Cerebellar nuclear complex (tissue), 1 donor: ENCODE measurements at places on chromosomes 5 and 9.

GRCh38 chr5:172870291-172870714 is 36.3 kb downstream of the ERGIC1 start:
- no peak for DNase-seq

GRCh38 chr5:41686767-41687166 is 176.4 kb upstream of the PLCXD3 start:
- no peak for DNase-seq

GRCh38 chr5:179864686-179865085 is 6.1 kb upstream of the MRNIP start:
- no peak for DNase-seq

DNA sequence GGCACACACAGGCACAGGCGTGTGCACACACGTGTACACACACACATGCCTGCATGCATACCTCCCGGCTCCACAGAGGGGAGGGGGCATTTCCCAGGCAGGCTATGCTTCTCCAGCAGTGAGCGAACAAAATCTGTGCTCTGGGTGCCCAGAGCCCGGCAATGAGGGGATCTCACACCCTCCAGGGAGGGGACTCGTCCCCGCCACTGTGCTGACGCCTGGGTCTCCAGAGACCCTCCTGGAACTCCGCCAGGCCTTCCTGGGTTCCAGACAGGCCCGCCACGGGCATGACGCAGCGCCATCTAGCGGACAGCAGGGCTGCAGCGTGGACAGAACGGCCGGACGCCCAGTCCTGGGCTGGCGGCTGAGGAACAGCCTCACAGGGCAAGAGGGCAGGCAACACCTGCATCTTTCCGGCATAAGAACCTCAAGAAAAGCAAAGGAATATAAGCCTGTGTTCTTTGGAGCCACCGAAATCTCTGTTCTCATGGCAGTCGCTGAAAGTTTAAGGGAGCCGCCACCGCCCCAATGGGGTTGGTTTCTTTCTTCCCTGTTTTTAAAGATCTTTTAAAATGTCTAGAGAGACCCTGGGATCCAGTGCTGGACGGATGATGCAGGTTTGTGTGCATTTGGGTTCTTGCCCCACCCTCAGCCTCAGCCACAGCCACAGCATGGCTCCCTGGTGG is 135.6 kb upstream of the PPP1R26 start:
- no peak for DNase-seq

DNA sequence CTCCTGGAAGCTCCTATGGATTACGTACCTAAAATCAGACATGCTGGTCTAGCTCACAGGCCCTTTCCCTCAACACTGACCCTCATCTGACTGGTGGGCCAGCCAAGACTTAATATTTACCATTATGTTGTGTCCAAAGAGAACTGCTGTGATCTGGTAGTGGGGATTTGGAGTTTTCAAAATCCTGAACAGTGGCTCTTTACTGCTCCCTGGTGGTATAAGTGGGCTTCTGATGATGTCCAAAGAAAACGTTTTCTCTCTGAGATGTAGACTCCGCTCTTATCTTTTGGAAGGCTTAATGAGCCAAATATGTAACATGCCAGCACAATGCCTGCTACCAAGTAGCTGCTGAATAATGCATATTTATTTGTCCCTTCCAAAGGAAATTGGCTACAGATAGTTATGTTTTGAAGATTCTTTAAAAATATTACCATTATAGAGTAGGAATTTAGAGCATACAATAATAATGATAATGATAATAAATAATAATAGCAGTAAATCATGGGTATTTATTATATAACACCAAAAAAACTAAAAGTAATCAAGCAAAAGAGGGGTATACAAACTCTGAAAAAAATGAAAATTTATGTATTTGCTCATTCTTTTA is 406.6 kb upstream of the TNC start:
- no peak for DNase-seq

DNA sequence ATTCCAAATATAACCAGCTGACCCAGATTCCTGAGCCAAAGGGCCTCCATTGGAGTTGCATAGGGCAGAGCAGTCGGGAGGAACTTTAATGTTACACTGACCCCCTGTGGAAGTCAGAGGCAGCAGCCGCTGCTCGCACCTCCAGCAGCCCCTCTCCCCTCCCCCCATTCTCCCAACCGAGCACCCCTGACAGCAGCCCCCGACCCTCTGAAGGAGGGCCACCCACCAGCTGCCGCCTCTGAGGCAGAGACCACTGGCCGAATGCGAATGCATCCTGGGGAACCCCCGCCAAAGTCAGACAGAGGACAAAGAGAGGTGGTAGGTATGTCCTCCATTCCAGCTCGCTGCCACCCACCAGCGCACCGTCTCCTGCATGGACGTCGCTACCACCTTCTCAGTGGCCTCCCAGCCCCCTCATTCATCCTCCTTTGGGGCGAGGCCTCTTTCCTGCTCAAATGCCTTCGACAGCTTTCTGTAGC is 231.0 kb downstream of the CDK5RAP2 start:
- DNase-seq, result no peak

DNA sequence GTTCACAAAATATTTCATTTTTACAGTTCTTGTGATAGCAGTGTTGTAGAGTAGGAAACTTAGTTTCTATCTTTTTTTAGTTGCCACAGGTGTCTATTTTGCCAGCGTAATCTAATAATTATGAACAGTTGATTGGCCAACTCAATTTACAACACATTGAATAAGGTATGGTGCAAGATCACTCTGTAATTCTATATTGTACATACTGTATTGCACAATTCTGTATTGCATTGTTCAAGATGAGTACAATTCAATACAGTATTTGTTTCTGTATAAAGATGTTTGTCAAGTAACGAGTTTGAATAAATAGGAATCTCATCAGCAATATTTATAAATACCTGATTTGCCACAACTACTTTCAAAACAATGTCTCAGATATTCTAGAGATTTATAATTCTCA is 64.2 kb upstream of the HTR1A start:
- no peak for DNase-seq

- no peak for DNase-seq
Measured at GRCh38 chr9:70131296-70131695, 87.6 kb downstream of the MAMDC2 start.

- DNase-seq, result no peak
Measured at GRCh38 chr5:84478603-84479002, 93.9 kb upstream of the EDIL3 start.

- no peak for DNase-seq
Measured at GRCh38 chr9:79742110-79742721, 170.5 kb downstream of the TLE4 start.

DNA sequence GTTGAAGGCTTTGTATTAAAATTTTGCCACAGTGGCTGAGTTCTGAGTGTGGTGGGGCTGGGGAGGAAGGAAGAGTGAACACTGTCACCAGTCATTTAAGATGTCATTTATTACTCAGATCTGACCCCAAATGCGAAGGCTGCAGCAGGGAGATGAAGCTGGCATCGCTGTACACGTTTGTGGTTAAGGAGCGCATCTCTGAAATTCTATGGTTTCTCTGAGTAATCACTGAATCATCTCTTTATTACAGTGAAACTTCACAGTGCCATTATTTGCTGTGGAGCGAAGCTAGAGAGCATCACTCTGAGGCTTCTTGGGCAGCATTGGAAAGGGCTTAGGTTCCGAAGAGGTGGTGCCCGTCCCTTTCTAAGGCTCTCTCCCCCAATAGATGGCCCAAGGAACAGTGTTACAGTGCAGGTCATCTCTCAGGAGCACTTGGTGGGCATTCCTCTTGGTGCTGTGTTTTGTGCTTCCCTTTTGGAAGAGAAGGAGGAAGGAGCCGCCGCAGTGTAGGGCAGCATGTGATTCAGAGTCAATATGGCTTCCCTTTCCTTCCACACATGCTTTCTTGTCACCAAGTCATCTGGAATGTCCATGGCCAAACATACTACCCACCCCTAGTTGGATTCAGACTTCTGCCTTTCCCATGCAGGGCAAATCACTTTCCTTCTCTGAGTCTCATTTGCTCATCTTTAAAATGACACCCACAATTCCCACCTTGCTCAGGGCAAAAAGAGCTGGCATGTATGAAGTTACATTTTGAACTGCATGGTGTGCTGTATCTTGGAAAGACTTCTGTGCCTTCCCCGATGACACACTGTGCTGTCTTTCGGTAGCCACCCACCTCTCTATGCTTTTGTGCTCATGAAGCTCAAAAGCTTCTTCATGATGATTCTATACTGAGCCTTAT is 9.3 kb upstream of the TEX48 start:
- no peak for DNase-seq

- no peak for DNase-seq
Measured at GRCh38 chr5:89301321-89302025, 418.5 kb upstream of the MEF2C start.

- DNase-seq, result no peak
Measured at GRCh38 chr9:12730198-12730597, 37.0 kb downstream of the TYRP1 start.

DNA sequence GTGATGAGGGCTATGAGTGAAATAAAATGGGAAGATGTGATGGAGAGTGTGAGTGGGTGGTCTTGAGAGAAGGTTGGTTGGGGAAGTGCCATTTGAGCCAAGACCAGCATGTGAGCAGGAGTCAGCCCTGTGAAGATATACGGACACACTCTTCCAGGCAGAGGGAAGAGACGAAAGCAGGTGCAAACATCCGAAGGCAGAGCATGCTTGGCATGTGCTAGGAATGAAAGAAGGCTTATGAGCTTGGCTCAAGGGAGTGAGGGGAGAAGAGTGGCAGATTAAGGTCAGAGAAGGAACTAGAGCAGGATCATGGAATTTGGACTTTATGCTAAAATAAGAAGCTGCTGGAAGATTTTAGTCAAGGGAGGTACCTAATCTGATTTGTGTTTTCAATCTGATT is 23.6 kb upstream of the CCDC112 start:
- DNase-seq, result no peak

DNA sequence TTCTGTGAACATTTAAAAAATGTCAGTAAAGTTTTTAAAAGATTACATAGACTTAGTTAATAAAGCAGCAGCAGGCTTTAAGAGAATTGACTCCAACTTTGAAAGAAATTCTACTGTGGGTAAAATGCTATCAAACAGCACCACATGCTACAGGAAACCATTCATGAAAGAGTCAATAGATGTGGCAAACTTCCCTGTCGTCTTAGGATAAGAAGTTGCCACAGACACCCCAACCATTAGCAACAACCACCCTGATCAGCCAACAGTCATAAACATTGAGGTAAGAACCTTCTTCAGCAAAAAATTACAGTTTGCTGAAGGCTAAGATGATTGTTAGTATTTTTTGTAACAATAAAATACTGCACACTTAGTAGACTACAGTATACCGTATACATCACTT is 278.2 kb downstream of the CSNK1G3 start:
- no peak for DNase-seq

GRCh38 chr5:16661713-16662112 is 44.9 kb upstream of the RETREG1 start:
- DNase-seq, result no peak

GRCh38 chr5:66527478-66528035 is 68.6 kb upstream of the MAST4 start:
- DNase-seq, result no peak

DNA sequence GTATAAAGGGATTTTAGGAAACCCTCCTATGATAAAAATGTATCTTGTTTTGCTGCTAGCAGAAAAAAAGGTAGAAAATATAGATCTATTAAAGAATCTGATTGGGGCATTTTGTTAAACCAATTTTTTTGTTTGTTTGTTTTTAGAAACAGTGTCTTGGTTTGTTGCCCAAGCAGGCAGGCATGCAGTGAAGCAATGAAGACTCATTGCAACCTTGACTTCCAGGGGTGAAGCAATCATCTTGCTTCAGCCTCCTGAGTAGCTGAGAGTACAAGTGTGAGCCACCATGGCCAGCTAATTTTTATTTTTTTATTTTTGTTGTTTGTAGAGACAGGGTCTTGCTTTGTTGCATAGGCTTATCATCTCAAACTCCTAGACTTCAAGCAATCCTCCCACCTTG is 755.8 kb upstream of the EDIL3 start:
- no peak for DNase-seq

GRCh38 chr5:69295088-69295754 is 37.4 kb downstream of the CCDC125 start:
- DNase-seq, result no peak

DNA sequence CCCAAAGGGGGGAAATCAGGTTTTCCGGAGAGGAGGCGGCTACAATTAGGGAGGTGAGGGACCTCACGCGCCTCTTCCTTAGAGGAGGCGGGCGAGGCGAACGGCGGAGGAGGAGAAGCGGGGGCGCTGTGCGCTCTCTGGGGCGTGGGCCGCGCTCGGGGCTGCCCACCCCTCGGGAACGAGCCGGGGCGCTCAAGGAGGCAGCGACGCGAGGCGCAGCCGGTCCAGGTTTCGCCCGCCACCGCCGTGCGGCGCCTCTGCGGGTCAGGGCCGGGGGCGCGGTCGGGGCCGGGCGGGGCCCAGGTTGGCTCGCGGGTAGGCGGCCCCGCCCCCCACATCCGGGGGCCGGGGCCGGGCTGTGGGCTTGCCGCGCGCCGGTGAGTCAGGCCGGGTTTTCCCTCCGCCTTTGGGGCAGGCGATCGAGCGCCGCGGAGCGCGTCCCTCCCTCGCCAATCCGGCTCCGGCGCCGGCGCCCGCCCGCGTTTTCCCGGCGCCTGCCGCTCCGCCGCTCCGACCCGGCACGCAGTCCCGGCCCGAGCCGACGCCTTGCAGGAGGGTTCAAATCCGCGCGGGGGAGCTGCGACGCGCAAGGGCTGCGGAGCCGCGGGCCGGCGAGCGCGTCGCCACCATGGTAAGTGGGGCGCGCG is at the start of gene N4BP3:
Gene N4BP3 (plus strand): TSS at position 392 of the 647 bp plus-strand sequence. CDS start 6,052 bp downstream, outside the sequence.
- DNase-seq, result no peak
